ENCODE measurements at places on chromosomes 1 and 21.

DNA sequence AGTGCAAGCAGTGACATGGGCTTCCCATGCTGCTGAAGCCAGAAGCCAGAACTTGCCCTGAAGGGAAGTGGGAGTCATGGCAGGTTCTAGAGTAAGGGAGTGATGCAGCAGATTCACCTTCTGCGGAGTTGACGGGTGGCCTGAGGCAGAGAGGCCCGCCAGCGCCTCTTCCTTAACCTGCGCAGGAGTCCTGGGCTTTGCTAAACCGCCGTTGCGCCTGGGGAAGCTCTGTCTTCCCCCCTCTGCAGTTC lies 67.3 kb downstream of the OBSCN start:
- DNase-seq = no peak

GRCh38 chr1:118711356-118711755 lies 276.8 kb downstream of the TBX15 start:
- DNase-seq = no peak

- no peak for DNase-seq
Measured at GRCh38 chr1:25685938-25686665, 69.5 kb downstream of the MAN1C1 start.

- DNase-seq = no peak
Measured at GRCh38 chr1:203264052-203264501, 34.6 kb upstream of the CHIT1 start.

GRCh38 chr1:64363616-64364015 lies 106.3 kb upstream of the CACHD1 start:
- no peak for DNase-seq

DNA sequence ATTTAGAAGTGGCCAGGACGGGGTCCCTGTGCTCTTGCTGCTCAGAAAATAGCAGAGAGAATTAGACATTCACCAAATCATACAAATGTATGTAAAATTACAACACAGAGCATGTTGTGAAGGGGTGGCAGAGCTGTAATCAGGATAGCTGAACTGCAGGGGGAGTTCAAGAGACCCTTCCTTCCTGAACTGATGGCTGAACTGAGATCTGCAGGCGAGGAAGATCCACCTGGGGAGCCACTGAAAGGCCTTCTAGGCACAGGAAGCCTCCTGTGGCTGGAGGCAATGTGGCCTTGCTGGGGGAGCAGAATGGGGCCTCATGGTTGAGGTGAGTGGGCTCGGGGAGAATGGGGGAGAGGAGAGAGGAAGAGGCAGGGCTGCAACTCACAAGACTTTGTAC lies 216.5 kb downstream of the PRDM2 start:
- no peak for DNase-seq

DNA sequence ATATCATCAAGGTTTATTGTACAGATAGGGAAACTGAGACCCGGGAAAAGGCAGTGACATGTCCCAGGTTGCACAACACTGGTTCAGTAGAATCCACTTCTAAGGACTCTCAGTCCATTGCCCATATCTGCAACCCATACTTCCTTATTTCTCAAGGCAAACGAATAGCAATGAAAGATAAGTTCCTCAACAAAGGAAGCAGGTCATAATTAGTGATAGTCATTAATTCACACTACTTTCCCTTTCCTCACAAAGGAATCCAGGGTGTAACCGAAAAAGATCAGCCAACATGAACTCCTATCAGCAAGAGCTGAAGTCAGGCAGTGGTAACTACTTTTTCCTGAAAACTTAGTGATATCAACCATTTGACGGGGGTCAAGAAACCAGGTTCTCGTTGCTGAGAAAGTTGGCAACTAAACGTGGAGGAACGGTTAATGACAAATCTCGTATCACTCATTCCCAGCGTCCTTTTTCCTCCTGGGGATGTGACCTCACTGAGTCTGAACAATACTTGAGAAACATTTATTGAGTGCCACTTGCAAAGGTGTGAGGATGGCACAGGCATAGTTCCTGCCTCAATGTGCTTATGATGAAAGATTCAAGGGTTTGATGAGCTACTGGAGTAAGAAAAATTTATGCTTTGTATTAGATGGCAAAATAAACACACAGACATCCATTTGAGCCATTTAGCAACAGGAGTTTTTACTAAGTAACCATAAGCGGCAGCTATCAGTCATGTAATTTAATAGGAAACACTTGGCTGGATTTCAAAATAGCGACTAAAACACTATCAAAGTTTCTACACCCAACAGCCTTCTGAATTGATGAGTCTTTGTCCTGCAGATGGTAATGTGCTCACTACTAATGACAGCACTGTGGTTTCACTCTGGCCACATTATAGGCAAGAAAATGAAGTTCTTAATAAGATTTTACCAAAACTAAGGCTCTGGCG lies 82.3 kb downstream of the PLPP3 start:
- no peak for DNase-seq

DNA sequence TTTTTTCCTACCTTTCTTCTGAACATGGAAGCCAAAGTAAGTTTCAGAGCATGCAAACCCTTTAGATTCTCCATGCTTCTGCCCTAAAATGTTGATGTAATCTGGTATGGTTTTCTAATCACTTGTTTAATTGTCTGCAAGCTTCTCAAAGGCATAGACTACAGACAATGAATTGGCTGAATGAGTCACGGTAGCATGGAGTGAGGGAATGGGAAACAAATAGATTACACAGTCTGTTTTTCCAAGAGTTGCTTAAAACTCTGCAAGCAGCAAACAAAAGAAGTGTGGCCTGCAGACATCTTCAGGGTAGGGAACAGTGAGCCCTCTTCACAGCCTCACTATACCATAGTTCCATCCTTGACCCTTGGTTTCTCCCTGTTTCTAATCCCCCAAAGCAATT lies 326.0 kb downstream of the BARHL2 start:
- no peak for DNase-seq

DNA sequence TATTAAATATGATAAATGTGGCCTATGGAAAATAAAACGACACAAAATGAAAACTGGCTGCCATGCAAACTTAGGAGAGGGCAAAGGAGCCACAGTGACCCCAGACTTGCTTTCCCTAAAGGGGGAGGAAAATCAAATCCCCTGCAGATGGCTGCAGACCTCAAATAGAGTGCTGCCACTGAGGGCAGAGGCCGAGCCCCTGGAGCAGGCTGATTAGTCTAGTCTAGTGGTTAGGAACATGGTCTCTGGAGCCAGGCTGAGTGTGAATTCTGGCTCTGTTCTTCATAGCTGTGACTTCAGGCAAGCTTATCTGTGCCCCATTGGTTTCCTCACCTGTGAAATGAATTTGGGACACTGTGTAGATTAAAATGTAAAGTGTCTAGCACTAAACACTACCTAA lies 60.8 kb downstream of the ITPKB start:
- DNase-seq = no peak

GRCh38 chr1:212004895-212005608 lies 30.3 kb downstream of the INTS7 start:
- DNase-seq = no peak

- no peak for DNase-seq
Measured at GRCh38 chr1:94081566-94082344, 39.2 kb downstream of the ABCA4 start.
